ENCODE measurements at places on chromosomes 1 and 21.

DNA sequence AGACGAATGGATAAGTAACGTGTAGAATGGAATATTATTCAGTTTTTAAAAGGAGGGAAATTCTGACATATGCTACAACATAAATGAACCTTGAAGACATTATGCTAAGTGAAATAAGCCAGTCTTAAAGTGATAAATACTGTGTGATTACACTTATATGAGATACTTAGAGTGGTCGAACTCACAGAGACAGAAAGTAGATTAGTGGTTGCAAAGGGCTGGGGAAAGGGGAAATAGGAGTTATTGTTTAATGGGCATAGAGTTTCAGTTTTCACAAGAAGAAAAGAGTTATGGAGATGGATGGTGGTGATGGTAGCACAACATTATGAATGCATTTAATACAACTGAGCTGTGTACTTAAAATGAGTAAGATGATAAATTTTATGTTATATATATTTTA is 14.7 kb upstream of the AHCYL1 start:
- DNase-seq = no peak

DNA sequence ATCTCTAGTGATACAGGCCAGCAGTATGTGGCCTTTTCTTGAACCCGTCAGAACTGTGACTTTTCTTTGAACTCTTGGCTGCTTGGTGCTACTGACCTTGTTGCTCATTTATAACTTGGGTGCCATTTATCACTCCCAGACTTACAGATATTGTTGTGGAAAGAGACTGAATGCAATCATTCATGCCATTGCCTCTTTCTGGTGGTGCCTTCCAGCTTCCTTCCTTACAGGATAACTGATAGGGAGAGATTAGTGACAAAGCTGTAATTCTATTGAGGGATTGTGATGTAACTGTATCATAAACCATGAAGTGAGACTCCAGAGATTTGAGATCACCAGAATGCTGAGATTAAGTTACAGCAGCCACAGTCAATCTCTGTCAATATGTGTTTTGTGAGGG is 256.5 kb downstream of the USP25 start:
- DNase-seq = no peak

DNA sequence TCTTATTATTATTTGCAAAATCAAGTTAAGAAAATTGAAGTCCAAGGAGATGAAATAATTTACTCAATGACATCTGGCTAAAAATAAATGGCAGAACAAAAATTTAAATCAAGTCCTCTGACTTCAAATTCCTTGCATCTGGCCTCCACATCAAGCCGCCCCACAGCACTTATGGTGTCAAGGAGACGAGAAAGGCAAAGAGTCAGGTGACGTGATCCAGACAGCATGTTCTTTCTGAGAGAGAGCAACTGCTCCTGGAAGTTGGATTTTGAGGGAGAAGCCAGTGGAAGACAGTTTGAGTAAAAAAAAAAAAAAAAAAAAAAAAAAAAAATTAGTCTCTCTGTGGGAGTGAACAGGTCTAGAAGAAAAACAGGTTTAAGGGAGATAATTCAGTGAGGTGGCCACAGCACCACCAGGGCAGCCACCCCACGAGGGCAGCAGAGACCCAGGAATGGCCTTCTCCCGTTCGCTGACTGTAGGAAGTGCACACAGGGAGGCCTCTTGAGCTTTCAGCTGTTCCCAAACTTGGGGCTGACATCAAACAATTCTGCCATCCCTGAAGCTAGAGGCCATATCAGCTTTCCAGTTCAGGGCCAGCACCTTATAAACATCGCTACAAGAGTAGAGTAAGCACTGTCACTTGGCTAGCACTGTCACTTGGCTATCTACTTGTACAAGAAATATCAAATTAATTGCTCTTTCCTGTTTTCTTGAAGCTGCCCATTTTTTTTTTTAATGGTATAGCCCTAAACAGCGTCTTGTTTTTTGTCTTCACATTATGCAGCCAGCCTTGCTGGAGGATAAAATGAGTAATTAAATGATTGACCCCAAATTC is 7.8 kb downstream of the C1orf162 start:
- peak; percentile 12 for DNase-seq

DNA sequence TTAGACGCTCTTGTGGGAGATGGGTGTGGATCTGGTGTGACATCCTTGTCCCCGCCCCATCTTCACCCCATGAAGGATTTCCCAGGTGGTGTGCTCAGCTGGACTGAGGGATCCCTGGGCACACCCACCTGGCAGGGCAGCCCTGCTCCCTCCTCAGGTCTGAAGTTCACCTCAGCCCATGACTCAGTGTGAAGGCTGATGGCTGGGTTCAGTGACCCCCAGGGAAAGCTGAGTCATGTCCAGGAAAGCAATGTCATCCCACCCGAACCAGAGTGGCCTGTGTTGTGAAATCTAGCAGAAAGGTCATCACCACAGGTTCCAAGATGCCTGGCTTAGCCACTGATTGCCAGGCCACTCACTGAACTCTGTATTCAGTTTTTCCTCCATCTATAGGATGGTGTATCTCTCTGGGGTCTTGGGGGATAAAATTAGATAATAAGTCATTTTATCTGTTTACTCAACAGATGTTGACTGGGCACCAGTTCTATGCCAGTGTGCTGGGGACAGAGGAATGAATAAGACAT is 97.7 kb upstream of the JUN start:
- no peak for DNase-seq

DNA sequence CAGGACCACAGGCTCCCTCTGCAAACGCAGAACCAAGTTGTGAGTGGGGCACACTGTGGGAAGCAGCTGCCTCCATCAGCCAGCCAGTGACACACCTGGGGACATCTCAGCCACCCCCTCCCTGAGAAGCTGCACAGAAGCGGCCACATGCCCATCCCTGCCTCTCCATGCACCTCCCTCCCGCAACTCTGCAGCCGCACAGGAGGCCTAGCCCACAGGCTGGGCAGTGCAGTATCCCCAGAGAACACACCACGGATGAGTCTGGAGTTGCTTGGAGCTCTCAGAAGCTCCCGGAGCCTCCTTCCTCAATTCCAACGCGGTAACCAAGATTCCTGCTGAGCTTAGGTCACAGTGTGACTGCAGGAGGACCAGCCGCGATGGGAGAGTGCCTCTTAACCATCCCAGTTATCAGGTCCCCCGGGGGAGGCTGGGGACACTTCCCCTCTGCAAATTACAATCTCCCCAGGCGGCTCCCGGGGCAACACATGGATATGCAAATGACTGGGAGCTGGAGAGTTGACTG is 1.2 kb upstream of the WNT3A start:
- DNase-seq = no peak

DNA sequence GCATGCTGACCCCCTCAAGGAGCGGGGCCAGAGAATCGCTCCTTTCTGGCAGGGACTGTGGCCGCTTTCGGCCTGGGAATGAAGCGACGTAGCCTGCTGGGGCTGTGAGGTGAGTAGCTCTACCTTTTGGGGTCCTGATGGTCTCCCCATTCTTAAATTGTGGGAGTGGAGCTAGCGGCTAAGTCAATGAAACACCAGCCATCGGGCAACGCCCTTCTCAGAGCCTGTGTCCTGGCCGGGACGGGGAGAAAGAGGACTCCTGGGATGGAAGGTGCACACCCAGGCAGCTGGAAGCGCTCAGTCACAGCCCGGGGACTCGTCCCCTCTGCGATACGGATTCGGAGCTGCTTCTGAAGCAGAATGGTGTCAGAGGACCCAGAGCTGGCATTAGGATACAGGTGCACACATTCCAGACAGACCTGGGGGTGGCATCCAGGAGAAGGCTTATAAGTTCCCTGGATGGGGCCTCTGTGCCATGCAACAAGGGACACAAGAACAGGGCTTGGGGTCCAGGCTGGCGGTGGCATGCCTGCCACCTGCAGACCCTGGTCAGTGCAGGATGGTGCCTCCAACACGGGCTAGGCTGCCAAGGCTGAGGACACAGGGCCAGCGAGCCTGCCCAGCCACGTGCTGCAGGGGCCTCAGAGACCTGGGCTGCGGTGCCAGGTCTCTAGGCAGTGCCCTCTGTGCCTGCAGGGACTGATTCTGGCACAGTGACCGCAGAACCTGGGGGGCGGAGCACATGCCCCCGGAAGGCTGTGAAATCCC is 945 bp upstream of the WNT9A start:
- no peak for DNase-seq

GRCh38 chr1:27538793-27539192 is 48.8 kb upstream of the WASF2 start:
- no peak for DNase-seq

DNA sequence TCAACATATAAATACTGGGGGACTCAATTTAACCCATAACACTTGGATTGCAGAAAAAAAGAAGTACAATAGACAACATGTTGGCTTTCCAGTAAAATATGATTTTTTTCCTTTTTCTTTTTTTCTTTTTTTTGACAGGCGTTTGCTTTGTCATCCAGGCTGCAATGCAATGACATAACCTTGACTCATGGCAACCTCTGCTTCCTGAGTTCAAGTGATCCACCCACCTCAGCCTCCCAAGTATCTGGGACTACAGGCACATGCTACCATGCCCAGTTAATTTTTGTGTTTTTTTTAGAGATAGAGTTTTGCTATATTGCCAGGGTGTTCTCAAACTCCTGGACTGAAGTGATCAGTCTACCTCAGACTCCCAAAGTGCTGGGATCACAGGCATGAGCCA is 1512.0 kb upstream of the PRMT6 start:
- no peak for DNase-seq

- DNase-seq = no peak
Measured at GRCh38 chr1:109997204-109997866, 12.8 kb downstream of the AHCYL1 start.

DNA sequence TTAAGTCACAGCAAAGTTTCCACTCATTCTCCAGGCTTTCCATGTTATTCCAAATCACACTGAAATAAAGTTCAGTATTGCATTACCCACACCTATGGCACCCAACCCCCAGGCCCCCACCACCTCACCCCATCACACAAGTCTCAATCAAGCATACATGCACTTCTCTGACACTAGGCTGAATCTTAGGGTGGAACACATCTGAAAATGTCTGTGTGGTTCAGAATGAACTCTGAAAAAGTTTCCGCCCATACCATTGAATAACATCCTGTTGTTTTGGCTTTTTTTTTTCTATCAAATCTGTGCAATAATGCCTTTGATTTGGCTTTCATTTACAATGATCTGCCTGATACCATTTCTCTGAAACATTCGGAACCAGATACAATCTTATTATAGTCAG is 25.8 kb upstream of the LRRC8C start:
- DNase-seq = no peak

All from COR-L47 (cell line).